ENCODE measurements at places on chromosomes 12 and 14.

- DNase-seq: no peak
Measured at GRCh38 chr12:34402899-34403705, 380.8 kb downstream of the ALG10 start.

DNA sequence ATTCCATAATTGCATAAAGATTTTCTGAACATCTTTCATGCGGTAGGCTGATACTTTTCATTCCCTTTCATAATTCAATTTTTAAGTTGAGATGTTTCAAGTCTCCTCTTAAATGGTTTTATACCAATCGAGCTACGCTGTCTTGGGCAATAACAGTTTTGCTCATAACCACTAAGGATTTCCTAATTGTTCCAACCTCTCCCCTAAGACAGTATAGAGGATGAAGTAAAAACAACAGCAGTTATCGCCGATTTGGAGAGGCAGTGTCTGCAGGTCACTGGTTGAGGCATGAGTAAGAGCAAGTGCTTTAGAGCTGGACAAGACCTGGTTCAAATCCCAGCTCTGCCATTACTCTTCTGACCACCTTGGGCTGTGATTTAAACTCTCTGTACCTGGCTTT lies 6.9 kb upstream of the MED13L start:
- DNase-seq: no peak

GRCh38 chr12:120922279-120922678 lies 18.1 kb upstream of the SPPL3 start:
- no peak for DNase-seq

DNA sequence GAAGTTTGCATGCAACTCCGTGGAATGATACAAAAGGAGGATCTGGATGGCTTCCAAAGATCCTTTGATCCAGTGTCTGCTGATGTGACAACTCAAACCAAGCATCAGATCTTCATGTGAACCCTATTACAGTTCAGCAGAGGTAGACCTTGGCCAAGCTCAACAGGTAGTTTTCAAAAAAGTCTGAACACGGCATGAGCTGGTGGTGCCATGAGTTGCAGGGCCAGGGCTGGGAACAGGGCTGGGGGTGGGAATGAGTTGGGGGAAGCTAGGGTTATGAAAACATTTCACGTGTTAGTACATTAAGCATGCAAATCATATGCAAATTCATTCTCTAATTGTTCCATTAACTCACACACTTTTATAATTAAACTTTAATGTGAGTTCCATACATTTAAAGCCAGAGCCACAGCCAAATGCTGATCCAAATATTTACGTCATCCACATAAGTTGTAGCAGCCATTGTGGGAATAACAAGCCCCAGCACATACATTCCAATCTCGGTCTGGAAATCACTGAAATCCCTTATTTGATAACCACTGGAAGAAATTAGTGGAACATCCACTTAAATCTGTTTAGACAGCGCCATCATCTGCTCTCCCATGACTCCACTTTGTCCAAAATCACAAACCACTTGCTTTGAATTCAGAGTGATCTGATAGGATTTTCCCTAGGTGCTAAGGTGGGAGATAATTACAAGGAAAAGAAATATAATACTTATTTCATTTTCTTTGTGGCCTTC lies 158.5 kb downstream of the APAF1 start:
- no peak for DNase-seq

GRCh38 chr12:132522592-132523380 lies 32.8 kb downstream of the FBRSL1 start:
- no peak for DNase-seq
